ENCODE measurements at places on chromosomes 7 and 10. TPM values are rescaled to one million over a fixed set of nuclear protein-coding genes. Genes with fewer than 3 reads are reported as not detected.

The TFEC gene
- total RNA-seq, result 1.2 TPM

The SEC31B gene
- 7.9 TPM for total RNA-seq

DNA sequence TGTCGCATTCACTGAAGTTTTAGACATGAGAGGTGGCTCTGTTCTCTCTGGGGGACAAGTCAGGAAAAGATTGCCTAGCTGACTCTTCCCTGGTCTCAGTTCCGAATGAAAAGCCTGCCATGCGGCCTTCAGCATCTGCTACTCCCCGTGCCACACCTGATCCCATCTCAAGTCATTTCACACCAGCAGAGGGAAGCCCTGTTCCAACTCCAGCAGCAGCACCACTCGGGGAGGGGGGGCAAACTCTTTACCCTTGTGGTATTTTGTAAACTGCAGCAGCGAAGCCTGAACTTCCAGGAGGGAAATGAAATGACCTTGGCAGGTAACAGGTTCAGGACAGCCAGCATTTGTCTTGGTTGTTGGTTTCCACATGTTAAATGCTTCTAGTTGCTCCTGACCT, 13.8 kb downstream of the LRRC4 start:
- DNase-seq, result no peak

- no peak for DNase-seq
Measured at GRCh38 chr10:50882540-50882983, 2.9 kb downstream of the A1CF start.

- no peak for DNase-seq
Measured at GRCh38 chr10:52918714-52919305, 146.2 kb upstream of the MBL2 start.

- DNase-seq, result no peak
Measured at GRCh38 chr10:106931853-106932249, 232.7 kb downstream of the SORCS1 start.

The CALCR gene
- total RNA-seq, result 0.05 TPM

DNA sequence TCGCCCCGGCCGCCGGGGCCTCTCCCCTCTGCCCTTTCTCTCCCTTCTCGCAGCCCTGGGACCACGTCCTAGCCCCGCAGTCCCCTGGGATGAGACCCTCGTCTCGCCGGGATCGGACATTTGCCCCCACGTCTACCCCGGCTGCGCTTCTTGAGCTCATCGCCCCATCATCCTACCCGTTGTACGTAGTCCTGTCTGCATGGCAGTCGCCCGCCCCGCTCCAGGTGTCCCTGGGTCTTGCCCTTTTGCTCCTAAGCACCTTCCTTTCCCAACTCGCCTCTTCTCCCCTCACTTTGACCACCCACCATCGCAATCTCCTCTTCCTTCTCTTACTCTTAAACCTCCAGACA, 582 bp downstream of the TPST1 start:
- peak; percentile 48 for DNase-seq

- no peak for DNase-seq
Measured at GRCh38 chr10:103127241-103127640, 65.8 kb downstream of the NT5C2 start.

- DNase-seq, result no peak
Measured at GRCh38 chr10:103197903-103198302, 4.8 kb upstream of the NT5C2 start.

The IGFBP1 gene
- total RNA-seq, result not detected

DNA sequence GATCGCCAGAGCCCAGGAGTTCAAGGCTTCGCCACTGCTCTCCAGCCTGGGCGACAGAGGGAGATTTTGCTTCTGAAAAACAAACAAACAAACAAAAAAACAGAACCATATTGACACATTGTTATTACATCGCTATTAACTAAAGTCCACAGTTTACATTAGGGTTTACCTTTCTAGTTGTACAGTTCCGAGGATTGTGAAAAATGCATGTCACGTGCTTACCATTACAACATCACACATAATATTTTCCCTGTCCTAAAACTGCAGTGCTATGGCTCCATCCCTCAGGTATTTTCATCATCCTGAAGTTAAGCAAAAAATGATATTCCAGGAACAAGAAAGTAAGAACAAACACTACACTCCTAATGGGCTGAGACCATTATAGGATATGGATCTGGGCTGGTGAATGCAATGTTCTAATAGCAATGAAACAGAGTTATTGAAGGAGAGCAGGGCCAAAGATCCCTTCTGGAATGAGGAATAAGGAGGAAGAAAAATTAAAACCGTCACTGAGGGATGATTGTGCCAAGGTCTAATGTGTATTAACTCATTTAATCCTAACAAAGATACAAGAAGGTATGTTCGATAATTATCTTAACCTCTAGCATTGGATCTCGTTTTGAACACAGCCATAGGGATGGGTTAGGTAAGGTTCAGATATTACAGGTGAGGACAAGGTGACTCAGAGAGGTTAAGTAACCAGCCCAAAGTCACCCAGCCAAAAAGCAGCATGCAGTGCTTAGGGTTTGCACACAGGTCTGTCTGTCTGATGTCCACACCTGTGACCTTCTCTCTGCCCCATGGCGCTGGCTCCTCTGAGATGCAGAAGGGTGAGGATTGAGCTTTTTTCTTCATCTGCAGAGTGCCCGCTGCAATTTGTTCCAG, 14.0 kb upstream of the CUX1 start:
- no peak for DNase-seq

- DNase-seq, result no peak
Measured at GRCh38 chr7:75042831-75043703, 30.5 kb downstream of the RCC1L start.

The CFAP69 gene
- 1.3 TPM for total RNA-seq

- DNase-seq, result no peak
Measured at GRCh38 chr7:91168871-91169829, 95.1 kb upstream of the FZD1 start.

DNA sequence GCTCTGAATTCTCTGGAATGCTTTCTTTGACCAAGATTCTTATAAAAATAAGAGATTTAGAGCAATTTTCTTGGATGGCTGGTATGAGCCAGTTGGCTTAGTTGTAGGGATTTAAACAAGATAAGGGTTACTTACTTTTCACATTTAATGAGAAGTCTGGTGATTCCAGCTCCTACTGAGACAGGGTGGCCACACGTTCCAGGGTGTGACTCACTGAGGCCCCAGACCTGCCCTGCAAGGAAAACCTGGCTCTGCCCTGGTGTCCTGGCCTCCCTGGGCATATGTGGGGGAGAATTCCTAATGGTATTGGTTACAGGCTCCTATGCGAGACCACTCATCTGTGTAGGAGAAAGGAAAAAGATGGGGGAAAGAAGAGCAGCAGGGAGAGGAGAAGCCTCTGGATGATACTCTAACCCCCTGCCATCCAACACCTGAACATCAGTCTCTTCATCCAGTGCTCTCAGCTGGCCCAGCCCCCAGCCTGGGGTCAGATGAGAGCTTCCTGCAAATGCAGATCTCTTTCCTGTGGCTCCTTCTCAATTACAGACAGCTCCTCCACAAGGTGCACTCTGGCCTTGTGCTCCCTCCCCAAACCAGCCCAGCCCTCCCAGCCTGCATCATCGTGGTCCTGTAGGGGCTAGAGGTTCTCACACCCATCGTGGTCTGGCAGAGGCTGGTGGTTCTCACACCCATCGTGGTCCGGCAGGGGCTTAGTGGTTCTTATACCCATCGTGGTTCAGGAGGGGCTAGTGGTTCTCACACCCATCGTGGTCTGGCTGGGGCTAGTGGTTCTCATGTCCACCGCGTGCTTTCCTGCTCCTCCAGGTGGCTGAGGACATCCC, 139.9 kb downstream of the EGFR start:
- DNase-seq, result no peak

GRCh38 chr7:45917658-45918057, 3.4 kb downstream of the IGFBP3 start:
- DNase-seq, result peak; percentile 86

- DNase-seq, result no peak
Measured at GRCh38 chr10:99582255-99582770, 37.9 kb downstream of the SLC25A28 start.
